ENCODE measurements at places on chromosomes 13 and 19.

DNA sequence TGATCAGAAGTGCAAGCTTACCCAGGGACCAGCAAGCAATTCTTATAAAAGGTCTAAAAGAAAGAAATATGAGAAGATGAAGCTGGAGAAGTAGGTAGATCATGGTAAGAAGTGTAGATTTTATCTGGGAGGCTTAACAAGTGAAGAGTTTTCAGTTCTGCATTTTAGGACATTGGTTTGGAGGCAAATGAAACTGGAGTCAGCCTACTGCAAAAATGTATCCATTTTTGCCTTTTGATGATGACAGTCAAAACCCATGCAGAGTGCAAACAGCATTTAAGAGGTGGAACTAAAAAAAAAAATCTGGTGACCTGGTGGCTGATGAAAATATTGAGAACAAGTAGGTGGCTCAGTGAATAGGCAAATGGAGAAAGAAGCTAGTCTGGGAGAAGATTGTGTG, 216.9 kb downstream of the DNAJC15 start:
- DNase-seq, result no peak

- no peak for DNase-seq
Observed at GRCh38 chr13:50722440-50723125, 120.9 kb downstream of the DLEU7 start.

DNA sequence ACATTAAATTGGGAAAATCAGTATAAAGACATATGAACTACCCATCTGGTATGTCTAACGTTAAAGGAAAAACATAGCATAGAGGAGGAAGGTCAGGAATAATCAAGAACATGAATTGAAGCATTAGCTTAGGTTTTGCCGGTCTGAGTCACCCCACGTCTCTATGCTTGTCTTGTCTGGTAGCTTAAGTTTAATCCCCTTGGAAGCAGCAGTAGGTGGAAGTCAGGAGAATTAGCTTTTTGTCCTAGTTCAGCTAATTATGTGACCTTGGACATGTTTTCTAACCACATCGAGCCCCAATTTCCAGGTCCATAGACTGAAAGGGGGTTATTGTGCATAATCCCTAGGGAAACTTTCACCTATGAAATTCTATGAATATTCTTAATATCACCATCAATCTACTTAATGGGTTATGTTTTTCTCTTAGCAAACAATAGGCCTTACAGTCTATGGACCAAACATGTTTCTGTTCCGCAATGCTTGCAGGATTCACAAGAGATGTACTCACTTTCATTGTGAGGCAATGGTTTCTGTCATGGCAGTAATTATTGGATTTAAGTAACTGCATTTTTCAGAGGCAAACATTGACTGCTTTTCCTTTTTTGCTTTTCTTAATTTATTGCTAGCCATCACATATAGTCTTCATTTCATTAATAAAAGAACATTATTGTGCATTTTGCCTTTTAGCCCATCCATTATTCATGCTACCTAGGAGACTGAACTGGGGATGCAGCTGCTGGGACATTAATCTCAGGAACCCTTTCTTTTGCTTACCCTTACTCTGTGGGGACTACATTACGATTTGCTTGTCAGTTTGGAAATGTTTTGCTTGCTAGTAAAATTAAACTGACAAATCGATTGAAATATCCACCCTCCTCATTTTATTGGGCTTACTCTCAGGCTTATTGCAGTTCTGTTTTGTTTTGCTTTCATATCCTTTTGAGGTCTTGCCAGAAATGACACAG, 304.8 kb upstream of the MAB21L1 start:
- DNase-seq, result no peak

DNA sequence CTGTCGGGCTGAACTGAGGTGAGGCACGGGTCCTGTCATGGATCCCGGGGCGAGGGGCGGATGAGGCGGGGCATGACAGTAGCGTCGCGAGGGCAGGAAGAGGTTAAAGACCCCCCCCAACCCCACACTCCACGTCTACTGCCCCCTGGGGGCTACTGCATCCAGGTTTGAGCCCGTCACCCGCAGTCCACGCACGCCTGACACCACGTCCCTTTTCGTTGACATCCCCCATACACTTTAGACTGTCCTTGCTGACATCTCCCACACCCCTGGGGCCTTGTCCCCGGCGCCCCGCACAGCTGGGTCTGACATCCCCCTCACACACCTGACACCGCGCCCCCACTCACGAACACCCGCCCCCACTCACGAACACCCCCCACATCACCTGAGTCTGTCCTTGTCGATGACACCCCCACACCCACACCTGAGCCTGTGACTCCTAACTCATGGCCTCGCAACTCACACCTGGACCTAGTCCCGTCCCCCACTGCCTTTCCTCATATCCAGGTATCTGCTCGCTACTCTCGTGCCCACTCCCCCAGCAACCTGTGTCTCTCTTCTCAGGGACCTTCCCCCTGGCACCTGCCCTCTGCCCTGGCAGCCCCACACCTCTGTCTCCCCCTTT, 416 bp downstream of the SLC25A42 start:
- peak; percentile 15 for DNase-seq

GRCh38 chr19:3527238-3527910, 11.6 kb upstream of the TEKTIP1 start:
- no peak for DNase-seq

DNA sequence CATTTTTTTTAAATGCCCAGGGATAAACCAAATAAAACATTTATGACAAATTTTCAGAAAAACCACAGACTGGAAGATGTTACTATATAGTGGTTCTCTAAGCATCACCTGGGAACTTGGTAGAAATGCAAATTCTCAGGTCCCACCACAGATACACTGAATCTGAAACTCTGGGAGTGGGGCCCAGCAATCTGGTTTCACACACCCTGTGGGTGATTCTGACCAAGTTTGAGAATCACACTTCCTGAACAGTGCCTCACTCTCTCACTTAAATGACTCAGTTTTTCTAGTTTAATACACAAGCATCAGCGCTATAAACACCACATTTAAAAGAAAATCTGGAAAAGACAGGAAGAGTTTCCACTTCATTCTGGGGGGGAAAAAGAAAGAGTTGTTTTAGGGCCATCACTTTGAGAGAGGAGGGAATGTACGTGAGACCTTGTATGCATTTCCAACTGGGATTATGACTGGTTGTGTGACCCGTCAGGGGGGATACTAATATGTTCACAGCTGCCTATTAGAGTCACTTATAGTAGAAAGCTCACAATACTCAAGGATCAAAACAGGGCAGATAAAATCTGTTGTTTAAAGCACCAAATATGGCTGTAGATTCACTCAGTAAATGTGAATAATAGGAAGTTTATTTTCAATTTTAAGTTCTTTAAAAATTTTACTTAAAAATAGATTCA, 567.7 kb downstream of the GPC6 start:
- DNase-seq, result no peak

DNA sequence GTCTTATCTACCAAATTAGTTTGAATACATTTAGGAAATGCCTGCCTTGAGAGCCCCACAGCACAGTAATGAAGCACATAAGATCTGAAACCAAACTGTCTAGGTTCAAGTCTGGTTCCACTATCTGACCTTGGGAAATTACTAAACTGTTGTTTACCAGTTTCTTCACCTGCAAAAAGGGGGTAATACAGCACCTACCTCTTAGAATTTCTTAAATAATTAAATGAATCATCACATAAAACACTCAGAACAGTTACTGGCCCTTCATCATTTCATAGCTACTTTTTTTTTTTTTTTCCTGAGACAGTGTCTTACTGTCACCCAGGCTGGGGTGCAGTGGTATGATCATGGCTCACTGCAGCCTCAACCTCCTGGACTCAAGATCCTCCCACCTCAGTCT, 59.6 kb downstream of the USP12 start:
- DNase-seq, result no peak

GRCh38 chr19:40667602-40668001, 22.8 kb downstream of the NUMBL start:
- DNase-seq, result no peak

- peak; percentile 89 for DNase-seq
Observed at GRCh38 chr19:43636121-43636683, 3.4 kb downstream of the CADM4 start.

- no peak for DNase-seq
Observed at GRCh38 chr13:62057286-62057685, 641.6 kb upstream of the PCDH20 start.

DNA sequence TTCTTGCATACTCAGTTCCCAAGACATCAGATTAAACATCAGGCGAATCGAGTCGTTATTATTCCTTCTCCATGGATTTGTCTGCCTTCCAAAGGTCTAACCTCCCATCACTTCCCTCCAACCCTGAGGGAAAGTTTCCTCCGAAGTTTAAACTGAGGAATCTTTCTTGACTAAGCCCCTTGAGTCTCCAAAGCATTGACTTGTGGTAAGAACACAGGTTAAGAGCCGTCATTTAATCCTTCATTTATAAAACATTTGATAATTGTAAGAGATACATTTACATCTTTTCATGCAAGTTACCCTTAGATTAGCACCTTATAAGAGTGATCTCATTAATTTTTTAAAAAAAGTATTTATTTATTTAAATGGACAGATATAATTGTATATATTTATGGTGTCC, at the start of gene OR7A10:
Gene OR7A10, minus strand, starts transcription at position 101 of the 400 bp plus-strand sequence. CDS start 7,045 bp downstream, outside the sequence.
- DNase-seq, result no peak

DNA sequence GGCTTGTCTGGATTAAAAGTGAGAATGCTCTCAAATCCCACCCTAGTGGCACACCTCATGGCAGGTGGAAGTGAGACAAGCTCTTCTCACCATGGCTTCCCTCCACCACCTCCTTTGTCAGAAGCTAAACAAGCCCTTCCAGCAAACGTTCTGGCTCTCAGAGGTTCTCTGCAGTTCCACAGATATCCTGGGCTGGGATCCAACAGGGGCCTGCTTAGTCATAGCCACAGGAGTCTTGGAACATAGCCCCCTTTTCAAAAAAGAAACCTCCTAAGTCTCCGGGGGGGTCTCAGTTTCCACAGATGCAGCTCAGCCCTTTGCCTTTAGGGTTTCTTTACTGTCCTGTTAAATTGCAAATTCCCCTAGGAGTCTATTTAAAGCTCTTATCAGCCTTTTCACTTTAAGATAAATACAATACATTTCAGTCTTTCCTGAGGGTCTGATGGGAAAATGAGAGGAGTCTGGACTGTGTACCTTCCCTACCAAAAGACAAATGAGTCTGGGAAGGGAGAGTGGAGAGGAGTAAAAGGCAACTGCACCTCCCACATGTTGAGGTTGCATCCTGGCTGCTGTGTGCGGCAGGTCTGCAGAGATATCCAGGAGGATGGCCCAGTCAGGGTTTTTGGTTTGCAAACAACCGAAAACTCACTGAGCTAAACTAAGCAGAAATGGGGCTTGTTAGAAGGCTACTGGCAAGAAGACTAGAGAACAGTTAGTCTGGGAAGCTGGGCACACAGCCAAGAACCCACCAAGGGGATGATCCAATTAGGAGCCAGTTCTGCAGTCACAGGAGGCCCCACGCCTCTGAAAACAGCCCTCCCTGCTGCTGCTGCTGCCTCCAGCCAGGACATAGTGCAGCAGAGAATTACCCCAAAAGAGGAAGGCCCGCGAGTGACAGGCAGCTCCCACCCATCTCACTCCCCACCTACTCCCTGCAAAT, 41.4 kb upstream of the SERP2 start:
- DNase-seq, result peak; percentile 63

DNA sequence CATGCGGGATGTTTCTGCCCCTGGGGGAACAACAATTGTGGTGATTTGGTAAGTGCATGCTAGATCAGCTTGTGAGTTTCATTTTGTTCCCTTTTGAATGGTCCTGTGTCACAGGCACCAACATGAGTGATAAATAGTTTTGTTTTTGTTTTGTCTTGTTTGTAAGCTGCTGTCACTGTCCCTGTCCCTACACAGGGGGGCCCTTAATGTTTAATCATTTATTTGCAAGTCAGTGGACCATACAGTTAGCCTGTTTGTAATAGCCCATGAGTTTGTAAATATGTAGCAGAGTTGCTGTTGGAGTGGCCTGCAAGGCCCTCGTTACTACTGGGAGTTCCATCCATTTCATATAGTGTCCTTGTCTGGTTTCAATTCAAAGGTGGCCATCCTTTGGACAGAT, 979.6 kb upstream of the SPRY2 start:
- DNase-seq, result no peak

- peak; percentile 46 for DNase-seq
Observed at GRCh38 chr13:19984430-19985218, 26.1 kb downstream of the ZMYM2 start.

DNA sequence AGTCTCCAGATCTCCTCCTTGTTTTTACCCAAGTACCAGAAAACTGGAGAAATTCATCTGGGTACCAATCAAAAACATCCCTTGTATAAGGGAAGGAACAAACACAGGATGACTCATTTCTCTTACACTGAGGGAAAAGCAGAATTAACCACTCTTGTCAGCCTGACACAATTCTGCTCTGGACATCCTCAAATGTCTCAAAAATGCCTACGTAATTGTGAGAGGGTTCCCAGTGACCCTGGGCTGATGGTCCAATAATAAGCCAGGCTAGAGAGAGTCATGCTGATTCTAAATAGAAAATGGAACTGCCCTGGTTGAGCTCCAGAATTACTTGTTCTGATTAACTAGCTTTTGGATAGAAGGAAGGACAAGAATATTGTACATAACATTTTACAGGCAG, 14.5 kb downstream of the ZNF708 start:
- no peak for DNase-seq

DNA sequence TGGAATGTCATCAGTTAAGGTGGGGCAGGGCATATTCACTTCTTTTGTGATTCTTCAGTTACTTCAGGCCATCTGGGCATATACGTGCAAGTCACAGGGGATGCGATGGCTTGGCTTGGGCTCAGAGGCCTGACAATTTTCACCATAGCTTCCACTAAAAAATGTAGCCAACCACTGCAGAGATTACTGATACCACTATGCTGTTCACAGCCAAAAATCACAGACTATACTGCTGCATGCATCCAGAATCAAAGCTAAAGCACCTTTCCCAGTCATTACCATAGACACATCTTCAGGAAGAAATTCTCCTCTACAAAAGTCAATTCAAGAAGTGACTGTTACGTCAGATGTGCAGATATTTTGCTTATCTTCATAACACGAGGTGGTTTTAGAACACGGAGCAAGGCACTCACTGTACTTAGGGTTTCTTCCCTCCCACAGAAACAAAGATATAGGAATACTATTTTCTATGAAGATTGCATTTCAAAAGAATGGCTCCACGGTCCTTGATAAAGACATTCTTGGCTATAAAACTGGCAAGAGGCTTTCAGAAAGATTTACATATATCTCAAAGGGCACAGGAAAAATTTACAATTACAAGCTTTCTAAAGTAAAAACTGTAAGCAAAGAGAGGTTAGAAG, 1556.6 kb upstream of the PRR20A start:
- no peak for DNase-seq

DNA sequence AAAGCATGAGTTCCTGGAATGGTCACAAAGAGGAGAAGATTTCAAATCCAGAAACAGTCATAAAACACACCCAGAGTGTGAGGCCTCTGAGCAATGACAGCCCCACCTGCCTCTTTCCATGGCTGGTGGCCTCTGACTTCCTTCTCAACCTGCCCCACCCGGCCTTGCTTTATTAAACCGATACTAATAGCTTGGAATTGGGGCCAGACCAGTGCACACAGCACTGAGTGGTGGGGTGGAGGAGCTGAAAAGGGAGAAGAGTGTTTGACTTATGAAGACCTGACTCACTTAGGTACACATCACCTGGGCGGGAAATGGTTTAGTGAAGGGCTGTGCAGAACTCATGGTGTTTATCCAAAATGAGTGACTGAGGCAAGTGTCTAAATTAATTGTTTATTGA, 20.7 kb upstream of the CEACAM6 start:
- no peak for DNase-seq

- DNase-seq, result peak; percentile 62
Observed at GRCh38 chr19:42440357-42441048, 2.2 kb downstream of the CXCL17 start.

- DNase-seq, result no peak
Observed at GRCh38 chr19:29233591-29233990, 20.6 kb upstream of the UQCRFS1 start.

GRCh38 chr13:109205315-109205714, 575.9 kb downstream of the MYO16 start:
- DNase-seq, result peak; percentile 49

GRCh38 chr13:28822151-28822550, 2.0 kb downstream of the MTUS2 start:
- no peak for DNase-seq

All from A172 (cell line).